ENCODE measurements at places on chromosomes 5 and 9. TPM values are rescaled to one million over a fixed set of nuclear protein-coding genes. Genes with fewer than 3 reads are reported as not detected.

Gene C5orf52
- not detected for polyA plus RNA-seq

Gene MLANA
- polyA plus RNA-seq = not detected

Gene MARCOL
- not detected for polyA plus RNA-seq

Gene ADGRD2
- not detected for polyA plus RNA-seq

Gene PCDHB11
- polyA plus RNA-seq = not detected
